ENCODE measurements at places on chromosomes 3 and 15.

GRCh38 chr15:93719921-93720351, 511.4 kb upstream of the MCTP2 start:
- DNase-seq = no peak

GRCh38 chr3:30658328-30659052, 52.1 kb downstream of the TGFBR2 start:
- peak; percentile 68 for DNase-seq

DNA sequence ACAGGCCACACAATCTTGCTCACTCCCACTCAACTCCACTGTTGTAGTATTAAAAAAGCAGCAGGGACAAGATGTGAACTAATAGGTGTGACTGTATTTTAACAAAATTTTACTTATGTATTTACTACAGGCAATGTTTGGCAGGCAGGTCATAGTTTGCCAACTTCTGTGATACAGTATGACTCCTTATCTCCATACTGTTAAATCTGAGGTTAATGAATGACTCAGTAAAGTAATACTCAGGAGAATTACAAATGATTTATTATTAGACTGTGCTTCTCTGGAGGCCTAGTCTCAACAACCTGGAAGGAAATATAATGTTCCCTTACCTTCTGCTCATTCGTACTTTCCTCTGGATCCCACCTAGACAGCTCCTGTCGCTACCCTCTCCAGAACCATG, 258.6 kb upstream of the KCNMB2 start:
- no peak for DNase-seq

DNA sequence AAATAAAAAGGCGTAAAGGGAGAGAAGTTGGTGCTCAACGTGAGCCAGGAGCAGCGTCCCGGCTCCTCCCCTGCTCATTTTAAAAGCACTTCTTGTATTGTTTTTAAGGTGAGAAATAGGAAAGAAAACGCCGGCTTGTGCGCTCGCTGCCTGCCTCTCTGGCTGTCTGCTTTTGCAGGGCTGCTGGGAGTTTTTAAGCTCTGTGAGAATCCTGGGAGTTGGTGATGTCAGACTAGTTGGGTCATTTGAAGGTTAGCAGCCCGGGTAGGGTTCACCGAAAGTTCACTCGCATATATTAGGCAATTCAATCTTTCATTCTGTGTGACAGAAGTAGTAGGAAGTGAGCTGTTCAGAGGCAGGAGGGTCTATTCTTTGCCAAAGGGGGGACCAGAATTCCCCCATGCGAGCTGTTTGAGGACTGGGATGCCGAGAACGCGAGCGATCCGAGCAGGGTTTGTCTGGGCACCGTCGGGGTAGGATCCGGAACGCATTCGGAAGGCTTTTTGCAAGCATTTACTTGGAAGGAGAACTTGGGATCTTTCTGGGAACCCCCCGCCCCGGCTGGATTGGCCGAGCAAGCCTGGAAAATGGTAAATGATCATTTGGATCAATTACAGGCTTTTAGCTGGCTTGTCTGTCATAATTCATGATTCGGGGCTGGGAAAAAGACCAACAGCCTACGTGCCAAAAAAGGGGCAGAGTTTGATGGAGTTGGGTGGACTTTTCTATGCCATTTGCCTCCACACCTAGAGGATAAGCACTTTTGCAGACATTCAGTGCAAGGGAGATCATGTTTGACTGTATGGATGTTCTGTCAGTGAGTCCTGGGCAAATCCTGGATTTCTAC, at the start of gene RARB:
Gene RARB (plus strand): TSS at position 322 of the 847 bp plus-strand sequence. CDS start 469 bp downstream, at position 791.
- peak; percentile 54 for DNase-seq

DNA sequence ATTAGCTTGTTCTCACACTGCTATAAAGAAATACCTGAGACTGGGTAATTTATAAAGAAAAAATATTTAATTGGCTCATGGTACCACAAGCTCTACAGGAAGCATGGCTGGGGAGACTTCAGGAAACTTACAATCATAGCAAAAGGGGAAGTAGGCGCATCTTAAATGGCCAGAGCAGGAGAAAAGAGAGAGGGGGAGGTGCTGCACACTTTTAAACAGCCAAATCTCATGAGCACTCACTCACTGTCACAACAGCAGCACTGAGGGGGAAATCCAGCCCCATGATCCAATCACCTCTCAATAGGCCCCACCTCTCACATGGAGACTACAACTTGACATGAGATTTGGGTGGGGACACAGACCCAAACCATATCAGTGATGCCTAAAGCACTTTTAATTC, 82.5 kb downstream of the DCLK3 start:
- no peak for DNase-seq

DNA sequence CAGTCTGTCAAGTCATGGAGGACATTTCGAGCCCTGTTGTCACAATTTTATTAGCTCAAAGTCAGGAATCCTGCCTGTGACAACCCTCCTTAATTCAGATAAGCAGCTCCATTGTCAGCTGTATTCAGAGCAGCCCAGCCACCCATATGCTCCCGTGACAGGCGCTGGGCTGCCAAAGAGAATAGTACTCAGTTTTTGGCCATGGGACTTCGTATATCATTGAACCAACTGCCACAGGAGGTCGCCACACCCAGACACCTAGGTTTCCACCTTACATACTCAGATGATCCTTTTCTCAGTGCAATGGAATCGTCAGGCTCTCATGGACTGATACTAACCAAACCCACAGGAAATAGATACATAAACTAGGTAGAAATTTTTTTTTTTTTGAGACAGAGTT, 100.2 kb downstream of the C3orf70 start:
- no peak for DNase-seq

DNA sequence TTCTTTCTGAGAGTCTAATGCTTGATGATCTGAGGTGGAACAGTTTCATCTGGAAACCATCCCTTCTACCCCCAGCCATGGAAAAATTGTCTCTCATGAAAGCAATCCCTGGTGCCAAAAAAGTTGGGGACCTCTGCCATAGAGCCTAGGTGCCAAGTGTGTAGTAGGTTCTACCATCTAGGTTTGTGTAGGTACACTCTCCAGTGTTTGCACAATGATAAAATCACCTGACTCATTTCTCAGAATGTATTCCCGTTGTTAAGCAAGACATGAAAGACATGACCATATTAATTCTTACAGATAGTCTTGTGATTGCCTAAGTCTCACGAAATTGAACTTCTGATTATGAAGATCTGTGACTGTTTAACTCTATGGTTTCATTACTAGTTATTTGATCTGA, 68.6 kb downstream of the KAT2B start:
- no peak for DNase-seq

Data from fibroblast of gingiva (primary cell).